CD4-positive, alpha-beta T cell treated with Interleukin-6 at 100 ng/mL for 8 hours (primary cell): ENCODE measurements at places on chromosomes 6 and 20.

- DNase-seq = no peak
Measured at GRCh38 chr6:169530752-169531123, 171.1 kb downstream of the WDR27 start.

- no peak for DNase-seq
Measured at GRCh38 chr20:24957326-24958016, 8.4 kb downstream of the CST7 start.

DNA sequence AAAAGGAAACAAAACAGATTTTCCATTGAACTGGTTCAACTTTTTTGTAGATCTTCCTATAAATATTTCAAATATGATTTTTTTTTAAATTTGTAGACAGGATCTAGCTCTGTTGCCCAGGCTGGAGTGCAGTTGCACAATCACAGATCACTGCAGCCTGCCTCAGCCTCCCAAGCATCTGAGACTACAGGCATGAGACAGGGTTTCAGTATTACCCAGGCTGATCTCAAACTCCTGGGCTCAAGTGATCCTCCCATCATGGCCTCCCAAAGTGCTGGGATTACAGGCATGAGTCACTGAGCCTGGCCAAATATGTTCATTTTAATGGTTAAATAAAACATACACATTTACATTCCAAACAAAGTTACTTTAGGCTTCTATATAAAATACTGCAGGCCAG, 33.6 kb downstream of the SAMHD1 start:
- DNase-seq = no peak

- no peak for DNase-seq
Measured at GRCh38 chr6:106118835-106119431, 32.8 kb downstream of the PRDM1 start.

DNA sequence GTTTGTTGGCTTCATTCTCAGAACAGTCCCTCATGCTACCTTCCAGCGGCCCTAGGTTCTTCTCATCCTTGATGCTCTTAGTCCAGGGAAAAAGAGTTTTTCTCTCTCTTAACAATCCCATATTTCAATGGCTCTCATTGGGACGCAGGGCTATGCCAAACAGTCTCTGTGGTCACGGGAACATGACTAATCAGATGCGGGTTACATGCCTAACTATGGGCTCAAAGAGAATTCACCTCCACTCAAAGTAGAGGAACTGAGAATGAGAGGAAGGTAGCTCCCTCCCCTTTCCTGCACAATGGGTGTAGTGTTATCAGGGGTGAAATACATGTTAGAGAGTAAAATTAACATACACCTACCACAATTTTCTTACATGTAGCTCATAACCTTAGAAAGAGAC, 18.1 kb upstream of the ATRN start:
- no peak for DNase-seq

GRCh38 chr6:35136185-35136584, 5.0 kb downstream of the TCP11 start:
- no peak for DNase-seq

DNA sequence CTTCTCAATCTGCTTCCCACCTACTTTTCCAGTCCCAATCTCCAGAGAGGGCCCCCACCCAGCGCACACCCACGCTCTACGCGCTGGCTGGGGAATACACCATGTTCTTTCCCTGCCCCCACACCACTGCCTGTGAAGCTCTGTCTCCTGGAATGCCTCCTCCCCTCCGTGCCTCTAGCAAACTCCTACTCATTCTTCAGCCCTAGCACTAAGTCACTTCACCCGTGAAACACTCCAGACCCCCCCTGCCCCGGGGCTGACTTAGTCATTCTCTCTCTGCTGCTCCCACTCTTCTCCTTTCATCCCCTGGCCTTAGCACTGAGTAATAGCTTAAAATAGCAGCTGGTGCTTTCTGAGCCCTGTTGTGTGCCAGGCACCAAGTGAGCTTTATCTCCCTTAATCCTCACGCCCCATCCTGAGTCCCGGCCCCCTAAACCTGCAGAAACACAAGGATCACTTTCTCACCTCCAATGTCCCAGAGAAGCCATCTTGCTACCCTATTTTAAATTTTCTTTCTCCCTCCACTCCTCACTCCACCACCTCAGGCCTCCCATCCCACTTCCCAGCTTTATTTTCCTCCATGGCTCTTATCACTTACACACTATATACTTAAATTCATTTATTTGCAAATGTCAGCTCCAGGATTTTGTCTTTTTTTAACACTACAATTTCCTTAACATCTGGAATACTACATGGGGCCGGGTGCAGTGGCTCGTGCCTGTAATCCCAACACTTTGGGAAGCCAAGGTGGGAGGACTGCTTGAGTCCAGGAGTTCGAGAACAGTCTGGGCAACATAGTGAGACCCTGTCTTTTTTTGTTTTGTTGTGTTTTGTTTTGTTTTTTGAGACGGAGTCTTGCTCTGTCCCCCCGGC, 6.3 kb upstream of the PARD6B start:
- DNase-seq = no peak

DNA sequence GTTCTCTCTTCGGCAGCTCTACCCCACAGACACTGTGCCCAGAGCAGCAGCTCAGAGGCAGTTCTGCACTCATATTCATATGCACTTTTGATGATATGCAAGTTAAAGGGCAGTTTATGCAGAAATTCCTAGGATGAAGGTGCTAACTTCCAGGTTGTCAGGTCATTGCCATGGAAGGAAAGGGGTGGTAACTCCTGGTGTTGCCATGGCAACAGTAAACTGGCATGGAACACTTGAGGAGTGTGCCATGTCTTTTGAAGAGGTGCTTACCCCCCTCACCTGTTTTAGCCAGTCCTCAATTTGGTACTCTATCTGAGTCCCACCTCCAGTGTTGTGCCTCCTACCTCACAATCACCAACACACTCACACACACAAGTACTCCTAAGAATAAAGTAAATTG, 539.4 kb upstream of the BTBD3 start:
- no peak for DNase-seq

DNA sequence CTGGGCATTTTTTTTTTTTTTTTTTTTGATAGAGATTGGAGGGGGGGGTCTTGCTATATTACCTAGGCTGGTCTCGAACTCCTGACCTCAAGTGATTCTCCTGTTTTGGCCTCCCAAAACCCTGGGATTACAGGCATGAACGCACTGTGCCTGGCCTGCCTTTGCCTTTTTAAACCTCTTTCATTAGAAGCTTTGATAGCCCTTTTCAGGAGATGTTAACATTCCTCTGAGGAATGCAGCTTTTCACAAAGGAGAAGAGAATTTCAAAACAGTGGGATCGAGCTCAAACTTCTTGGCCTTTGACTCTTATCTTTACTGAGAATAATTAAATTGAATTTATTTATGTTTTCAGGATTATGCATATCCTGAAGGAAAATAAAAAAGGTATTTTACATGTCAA, 31.3 kb downstream of the SLC26A8 start:
- no peak for DNase-seq

DNA sequence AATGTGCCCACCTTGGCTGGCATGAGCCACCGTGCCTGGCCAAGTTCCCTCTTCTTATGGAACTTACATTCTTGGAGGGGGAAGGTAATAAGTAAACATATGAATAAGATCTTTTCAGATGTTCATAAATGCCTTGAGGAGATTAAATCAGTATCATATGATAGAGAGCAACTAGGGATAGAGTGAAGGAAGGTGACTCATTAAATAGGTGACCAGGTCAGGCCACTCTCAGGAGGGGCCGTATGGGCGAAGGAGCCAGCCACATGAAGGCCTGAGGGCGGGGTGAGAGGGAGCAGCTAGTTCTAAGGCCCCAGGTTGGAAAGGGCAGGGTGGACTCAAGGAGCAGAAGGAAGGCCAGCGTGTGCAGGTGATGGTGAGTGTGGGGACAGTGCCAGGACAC, 91.1 kb downstream of the UST start:
- DNase-seq = no peak

DNA sequence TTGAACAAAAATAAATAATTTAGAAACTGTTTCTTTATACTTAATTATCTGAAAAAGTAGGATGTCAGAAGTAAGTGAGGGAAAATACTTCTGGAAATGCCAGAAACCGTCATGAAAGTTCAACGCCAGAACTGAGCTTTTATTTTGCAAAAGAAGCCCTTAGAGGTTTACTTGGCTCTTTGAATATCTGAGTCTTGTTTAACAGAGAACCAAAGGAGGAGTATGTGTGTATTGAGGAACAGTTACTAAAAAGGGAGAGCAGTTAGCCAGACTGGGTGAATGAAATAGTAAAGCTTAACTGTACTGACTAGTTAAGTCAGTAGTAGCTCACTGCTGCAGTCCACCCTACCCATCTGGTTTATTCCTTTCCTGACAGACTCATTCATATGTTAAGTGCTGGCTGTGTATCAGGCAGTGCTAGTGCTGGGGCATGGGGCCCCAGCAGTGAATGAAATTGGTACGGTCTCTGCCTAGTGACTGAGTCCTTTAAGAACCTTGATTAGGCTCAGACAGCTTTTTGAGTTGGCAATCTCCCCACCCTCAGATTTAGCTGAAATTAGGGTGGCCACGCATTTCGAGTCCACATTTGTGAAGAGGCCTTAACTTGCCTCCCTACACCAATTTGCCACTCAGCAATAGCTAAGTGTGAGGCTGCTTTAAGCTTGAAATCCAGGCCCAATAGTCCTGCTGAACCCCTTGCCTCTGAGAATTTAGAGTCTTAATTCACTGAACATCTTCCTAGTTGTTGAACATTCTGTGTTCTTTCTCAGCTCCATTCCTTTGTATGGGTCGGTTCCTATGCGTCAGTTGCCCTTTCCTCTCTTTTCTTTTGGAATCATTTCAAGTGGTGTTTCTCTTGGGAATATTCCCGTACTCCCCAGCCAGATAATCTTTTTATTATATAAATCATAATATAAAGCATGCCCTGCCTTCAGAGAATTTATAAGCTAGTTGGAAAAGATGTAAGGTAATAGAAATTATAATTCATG, 20.2 kb downstream of the MAP3K4 start:
- no peak for DNase-seq

DNA sequence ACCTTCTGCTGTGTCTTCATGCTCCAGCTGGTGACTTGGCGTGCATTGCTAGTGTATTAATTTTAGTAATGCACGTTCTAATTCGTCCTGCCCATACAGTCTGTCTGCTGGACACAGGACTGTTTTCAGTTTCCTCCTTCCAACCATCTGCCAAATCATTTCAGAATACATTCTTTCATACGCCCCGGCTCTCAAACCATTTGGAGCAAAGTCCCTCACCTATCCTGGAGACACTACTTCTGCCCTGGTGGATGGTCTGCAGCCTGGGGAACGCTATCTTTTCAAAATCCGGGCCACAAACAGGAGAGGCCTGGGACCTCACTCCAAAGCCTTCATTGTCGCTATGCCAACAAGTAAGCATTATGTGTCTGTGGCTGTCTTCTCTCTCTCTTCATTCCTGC, 60.5 kb downstream of the FNDC1 start:
- no peak for DNase-seq

DNA sequence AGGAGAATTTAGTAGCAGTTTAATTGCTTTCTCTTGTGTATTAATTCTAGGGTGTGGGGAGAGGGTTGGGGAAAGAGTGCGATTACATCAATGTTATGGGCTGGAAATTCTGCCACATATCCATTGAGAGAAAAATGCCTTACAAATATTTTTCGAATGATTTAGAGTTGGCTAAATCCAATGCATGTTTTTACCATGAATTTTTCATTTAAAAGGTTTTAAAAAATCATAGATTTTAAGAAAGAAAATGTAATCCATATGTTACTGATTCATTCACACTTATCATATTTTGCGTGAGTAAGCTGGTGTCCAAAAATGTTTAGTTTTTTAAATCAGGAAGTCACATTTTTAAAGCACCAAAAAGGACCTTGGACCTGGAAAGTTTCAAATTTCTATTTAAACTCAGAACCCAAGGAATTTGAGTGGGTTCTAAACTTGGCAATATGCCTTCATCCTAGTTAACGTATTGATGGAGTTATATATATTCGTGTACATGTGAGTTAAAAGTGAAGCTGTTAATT, 627.4 kb upstream of the CITED2 start:
- DNase-seq = no peak

DNA sequence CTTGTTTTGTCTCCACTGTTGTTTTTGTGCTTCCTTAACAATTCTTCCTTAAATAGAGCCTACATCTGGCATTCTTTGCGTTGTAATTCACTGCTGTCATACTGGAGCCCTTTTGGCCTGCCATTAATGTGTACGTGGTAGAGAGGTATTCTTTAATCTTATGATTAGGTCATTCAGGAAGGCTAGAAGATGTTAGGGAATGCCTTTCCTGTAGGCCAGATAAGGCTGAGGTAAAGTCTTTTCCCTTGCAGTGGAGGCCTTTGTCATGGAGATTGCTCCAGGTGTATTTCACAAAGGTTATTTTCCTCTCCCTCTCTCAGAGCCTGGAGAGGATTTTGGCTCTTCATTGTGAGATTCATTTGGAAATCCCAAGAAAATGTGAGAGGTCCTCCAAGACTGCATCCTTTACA, 146.9 kb downstream of the FUT9 start:
- DNase-seq = no peak

DNA sequence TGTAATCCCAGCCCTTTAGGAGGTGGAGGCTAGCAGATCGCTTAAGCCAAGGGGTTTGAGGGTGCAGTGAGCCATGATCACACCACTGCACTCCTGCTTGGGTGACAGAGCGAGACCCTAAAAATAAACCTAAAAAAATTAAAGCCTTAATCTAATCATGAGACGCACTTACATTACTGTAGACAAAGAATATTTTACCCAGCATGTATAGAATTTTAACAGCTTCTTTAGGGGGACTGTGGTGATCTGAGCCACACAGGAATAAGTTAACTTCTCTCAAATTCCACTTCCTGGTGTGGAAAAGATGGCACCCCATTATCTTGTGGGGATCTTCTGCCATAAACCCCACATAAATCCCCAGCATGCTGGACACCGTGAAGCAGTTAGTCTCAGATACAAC, 2.3 kb upstream of the OOEP start:
- DNase-seq = no peak

DNA sequence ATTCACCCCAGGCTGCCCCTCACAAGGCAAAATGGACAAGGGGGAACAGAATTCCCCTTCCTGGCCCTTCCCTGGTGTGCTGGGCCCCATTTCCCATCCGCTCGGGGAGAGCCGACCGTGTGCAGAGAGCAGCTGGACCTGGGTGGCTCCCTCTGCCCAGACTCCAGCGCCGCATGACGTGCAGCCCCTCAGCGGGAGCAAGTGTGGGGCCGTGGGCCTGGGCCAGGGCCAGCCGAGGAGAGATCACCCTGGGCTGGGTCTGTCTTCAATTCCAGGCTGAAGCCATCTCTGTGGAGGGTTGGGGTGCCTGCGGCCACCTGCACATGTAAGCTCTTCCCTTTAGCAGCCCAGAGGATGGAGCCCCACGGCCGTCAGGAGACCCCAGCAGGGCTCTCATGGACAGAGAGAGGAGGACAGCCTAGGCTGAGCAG, 241.8 kb downstream of the TTLL2 start:
- no peak for DNase-seq

DNA sequence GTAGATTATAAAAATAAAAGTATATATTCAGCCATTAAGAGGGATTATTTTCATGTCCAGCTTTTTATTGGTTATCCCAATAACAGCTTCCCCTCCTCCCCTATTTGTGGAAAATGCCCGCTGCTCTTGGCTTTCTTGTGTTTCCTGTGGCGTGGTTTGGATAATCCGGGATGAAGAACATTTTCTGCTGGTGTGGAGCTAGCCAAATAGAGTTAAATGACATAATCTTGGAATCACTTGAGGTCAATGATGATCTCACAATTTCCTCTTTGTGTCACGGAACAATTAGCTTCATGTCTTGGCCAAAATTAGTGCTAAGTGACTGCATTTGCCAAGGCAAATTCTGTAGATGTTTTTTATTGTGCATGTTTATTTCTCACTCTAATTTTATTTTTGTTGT, 394.0 kb downstream of the LAMA2 start:
- DNase-seq = no peak
